ENCODE measurements at places on chromosomes 11 and 22.

GRCh38 chr11:3614742-3615171, 27.0 kb downstream of the ART5 start:
- DNase-seq: no peak

GRCh38 chr11:17734418-17734911, at the start of gene KCNC1:
KCNC1 (plus strand) TSS chr11:17734781; CDS start chr11:17736003, 1,222 bp downstream.
- no peak for DNase-seq

DNA sequence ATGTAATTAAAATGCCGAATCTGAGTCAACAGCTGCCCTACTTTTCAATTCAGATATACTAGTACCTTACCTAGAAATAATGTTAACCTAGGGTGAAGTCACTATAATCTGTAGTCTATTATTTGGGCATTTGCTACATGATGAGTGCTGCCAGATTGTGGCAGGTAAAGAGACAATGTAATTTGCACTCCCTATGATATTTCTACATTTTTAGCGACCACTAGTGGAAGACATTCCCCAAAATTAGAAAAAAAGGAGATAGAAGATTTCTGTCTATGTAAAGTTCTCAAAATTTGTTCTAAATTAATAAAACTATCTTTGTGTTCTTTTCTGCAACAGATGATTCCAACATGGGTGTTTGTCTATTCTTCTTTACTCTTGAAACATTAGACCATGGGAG, 14.1 kb downstream of the MS4A1 start:
- DNase-seq: no peak

- DNase-seq: no peak
Measured at GRCh38 chr22:43737150-43737828, 74.8 kb downstream of the EFCAB6 start.

- DNase-seq: no peak
Measured at GRCh38 chr11:57432149-57432561, 5.2 kb upstream of the SLC43A3 start.

Data from HS-5 (cell line).